Common myeloid progenitor, CD34-positive (primary cell): ENCODE measurements at places on chromosomes 12 and 14.

DNA sequence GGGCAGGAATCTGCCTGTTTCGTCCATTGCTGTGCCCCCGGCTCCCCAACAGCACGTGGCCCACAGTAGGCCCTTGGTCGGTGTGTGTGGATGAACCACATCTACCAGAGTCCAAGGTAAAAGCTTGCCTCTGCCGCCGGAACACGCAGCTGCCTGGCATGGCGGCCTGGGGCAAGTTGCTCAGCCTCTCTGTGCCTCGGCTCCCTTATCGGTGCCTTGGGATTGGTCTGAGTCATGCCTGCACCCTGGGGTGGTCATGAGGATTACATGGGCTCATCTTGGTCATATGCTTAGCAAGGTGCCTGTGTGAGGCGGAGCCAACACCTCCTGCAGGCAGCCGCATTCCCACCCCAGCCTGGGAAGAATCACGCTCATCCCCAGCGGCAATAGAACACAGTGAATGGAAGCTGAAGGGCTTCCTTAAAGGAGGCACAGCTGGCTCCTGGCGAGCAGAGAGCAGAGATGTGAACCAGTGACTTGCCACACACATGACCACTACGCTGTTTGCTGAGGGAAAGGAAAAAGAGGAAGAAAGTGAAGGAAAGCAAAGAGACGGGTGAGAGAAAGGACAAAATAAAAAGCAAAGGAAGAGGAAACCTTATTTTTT lies 5.5 kb upstream of the SCARB1 start:
- peak; percentile 92 for DNase-seq

DNA sequence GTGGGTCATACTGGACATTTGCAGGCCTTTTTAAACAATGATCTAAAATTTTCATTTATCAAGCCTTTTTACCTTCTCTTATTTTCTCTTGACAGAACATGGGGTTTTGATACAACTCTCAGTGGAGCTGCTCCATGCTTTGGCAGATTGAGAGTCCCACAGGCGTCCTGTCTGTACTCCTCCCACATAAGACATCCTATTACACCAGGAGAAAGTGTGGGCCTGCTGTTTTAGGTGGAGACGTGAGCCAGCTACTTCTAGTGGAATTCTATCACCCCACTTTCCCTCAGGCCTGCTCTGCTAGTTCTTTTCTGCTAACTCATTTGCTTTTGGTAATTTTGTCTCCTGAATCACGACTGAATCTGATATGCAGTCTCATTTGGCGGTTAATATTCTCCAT lies 33.5 kb upstream of the NRXN3 start:
- no peak for DNase-seq

- DNase-seq: no peak
Observed at GRCh38 chr14:92497391-92497790, 16.2 kb upstream of the RIN3 start.

DNA sequence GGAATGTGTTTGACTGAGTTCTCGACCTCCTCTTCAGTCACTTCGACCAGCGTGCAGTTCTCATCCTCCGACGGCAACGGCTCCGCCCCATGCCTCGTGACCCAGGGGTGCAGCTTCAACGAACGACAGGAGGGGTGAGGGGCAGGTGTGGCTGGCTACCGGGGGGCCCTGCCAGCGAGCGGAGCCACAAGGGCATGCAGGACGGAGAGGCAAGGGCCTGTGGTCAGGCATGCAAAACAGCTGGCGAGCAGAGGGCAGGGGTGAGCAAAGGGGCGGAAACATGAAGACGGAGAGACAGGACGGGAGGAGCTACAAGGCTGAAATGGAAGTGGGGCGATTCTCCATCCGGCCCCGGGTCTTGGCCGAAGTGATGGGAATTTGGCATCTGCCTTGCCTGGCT lies 38.7 kb downstream of the P2RX4 start:
- DNase-seq: no peak

GRCh38 chr14:70731447-70732239 lies 77.7 kb downstream of the MAP3K9 start:
- no peak for DNase-seq

- peak; percentile 89 for DNase-seq
Observed at GRCh38 chr14:52259434-52259833, 8.1 kb upstream of the PTGDR start.

DNA sequence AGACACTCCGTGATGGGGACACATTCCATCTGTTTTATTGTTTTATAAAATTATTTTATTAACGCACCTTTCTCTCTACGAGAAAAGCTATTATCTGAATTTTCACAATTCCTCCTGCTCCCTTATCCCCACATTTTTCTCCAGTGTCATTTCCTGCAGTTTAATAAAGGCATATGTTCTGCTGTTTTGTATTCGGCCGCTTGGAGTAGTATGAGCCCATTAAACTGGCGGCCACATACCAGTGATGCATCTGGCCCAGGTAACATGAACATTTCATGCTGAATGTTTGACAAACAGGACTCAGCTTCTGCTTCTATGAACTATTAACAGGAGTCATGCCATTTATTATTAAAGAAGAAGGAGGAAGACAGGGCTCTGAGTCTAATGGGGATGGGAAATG lies 511.0 kb downstream of the TMEM121 start:
- DNase-seq: no peak

- no peak for DNase-seq
Observed at GRCh38 chr14:90388982-90389381, 7.8 kb upstream of the CALM1 start.

- DNase-seq: no peak
Observed at GRCh38 chr14:64787619-64788018, 83.4 kb downstream of the PLEKHG3 start.

GRCh38 chr14:39229222-39229543 lies 4.5 kb upstream of the MIA2 start:
- DNase-seq: peak; percentile 13

DNA sequence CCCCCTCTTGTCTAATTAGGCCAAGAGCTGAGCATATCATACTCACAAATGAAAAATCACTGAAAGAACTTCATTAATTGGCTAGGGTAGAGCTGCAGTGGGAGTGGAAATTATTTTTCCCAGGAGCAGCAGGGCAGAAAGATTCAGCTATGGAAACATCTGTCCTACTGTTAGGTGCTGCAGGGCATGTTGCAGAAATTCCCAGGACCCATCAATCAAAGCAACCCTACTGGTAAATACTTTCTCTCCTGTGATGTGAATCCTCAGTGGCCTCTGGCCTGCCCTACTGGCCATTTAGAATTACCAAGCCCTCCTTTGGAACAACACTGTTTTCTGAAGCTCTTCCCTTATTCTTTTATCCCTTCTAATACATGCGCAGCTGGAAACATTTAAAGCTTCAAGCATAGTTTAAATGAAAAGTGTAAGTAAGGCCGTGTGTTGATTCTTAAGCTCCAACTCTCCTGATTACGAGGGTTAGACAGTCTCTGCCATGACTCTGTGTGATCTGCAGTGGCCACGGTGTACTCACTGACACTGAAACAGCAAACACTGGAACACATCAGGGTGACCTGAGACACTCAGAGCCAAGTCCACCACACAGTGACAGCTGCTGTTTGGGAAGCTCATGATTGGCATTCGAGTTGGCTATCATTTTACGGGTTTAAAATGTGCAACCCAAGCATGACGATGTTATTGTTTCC lies 62.6 kb upstream of the TMCC3 start:
- no peak for DNase-seq

- DNase-seq: no peak
Observed at GRCh38 chr14:94031161-94031882, 5.2 kb downstream of the OTUB2 start.
